ENCODE measurements at places on chromosomes 3 and 15.
A peak's percentile ranks its signal among the peaks of the same experiment; 100 is the strongest.

GRCh38 chr15:68631601-68632051, 52.8 kb downstream of the CORO2B start:
- DNase-seq: no peak

- no peak for DNase-seq
Measured at GRCh38 chr15:91866971-91867372, 13.5 kb downstream of the SLCO3A1 start.

- peak; percentile 72 for DNase-seq
Measured at GRCh38 chr15:67456677-67457529, 64.0 kb upstream of the C15orf61 start.

DNA sequence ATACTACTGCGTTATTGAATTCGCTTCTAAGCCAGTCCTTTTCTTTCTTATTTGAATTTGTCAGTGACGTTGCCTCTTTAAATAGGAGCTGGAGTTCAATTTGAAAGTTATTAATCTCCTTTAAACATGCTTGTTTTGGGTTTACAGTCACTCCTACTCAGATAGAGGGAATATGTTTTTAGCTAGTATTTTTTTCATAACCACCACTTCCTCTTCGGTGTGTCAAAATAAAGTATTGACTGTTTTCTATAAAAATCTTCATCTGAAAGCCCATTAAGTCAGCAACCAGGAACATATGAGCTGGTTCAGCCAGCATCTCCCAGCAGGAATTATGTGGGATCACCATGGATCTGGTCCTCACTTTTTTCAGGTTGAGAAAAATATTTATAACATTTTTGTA, 772.9 kb downstream of the DIPK2A start:
- DNase-seq: no peak

GRCh38 chr3:143363949-143364348, 244.4 kb downstream of the CHST2 start:
- no peak for DNase-seq

DNA sequence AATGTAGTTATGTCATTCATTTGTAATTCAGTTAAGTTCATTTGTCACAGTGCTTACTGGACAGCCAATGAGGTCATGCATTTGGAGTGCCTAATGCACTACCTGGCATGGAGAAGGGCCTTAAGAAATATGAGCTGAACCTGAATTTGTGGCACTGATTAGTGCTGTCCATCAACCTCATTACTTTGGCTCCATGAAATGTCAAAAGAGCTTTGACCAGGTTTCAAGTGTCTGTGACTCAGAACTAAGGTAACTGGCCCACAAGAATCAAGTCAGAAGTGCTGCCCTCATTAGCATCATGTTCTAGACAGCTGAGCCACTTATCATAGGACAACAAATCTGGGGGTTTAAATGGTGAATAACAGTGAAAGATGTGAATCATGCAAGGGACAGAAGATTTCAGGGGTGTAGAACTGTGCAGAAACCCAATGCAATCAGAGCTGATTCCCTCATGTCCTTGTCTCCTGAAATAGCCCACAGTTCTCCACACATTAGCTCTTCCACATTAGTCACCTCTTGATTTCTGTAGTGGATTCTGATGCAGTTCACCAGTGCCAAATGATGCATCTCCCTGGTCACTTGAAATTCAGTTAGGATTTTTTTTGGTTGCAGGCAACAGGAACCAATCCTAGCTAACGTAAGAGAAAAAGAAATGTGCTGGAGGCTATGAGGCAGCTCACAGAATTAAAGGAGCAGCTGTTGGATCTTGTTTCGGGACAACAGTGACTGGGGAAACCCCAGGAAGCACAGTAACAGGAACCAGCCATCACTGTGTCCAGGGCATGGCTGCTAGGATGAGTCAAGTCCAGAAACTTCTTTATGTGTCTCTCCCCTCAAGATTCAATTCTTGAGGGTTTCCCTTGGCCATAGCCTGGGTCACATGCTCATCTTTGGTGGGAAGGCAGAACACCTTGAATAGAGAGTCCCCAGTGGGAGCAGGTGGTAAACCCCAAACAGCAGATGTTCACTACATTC, 38.7 kb downstream of the CHST2 start:
- DNase-seq: no peak

DNA sequence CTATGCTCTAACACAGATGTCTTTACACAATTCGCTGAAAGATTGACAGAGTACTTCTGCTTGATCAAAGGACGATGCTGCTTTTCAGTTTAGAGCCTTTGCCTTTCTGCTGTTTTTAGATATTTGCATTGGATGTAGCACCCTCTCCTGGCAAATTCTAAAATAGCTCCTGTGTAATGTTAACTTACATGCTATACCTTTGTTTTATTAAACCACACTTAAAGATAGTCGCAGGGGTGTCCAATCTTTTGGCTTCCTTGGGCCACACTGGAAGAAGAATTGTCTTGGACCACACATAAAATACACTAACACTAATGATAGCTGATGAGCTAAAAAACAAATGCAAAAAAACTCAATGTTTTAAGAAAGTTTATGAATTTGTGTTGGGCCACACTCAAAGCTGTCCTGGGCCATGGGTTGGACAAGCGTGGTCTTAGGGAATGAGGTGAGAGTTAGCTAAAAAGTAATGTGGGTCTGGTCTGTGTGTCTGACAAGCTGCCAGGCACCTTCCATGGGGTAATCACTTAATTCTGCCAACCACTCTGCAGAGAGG, 62.9 kb downstream of the ATG7 start:
- no peak for DNase-seq

- DNase-seq: no peak
Measured at GRCh38 chr3:105722943-105723556, 145.8 kb downstream of the CBLB start.

DNA sequence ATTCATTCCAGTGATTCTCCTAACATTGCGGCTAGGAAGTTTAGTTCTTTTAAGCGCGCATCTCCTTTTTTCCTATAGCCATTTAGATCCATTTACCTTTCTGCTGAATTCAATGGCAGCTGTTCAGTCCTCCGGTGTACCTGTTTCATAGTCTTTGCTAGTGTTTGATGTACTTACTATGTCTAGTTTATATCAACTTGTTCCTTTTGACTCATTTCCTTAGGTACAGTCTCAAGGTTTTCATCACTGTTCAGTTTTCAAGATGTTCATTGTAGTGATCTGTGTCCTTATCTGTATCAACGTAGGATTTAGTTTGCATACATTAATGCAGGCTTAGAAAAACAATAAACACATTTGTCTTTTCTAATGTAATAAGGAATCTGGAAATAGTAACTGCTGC, 59.0 kb upstream of the MBNL1 start:
- DNase-seq: no peak

GRCh38 chr3:123525433-123525832, 59.4 kb downstream of the HACD2 start:
- no peak for DNase-seq

DNA sequence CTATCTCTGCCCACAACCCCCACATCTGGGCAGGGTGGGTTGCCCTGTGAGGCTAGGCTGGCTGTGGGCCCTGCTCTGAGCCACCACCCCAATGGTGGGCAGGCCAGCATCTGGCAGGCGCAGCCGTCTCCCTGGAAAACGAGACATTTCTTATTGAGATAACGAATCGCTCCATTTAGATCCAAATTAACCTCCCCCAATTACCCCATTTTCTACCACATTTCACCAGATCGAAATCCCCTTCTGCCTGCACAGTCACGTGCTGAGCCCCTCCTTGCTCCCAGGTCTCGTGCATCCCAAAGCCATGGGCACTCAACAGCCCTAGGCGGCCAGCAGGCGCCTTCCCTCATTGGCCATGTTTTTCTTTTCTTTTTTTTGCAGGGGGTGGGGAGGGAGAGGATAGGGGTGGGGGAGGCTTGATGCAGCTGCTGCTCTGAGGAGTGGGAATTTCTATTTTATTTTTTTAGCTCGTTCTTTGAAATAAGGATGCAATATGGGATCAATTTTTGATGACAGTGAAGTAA, 53.0 kb upstream of the TMEM115 start:
- no peak for DNase-seq

DNA sequence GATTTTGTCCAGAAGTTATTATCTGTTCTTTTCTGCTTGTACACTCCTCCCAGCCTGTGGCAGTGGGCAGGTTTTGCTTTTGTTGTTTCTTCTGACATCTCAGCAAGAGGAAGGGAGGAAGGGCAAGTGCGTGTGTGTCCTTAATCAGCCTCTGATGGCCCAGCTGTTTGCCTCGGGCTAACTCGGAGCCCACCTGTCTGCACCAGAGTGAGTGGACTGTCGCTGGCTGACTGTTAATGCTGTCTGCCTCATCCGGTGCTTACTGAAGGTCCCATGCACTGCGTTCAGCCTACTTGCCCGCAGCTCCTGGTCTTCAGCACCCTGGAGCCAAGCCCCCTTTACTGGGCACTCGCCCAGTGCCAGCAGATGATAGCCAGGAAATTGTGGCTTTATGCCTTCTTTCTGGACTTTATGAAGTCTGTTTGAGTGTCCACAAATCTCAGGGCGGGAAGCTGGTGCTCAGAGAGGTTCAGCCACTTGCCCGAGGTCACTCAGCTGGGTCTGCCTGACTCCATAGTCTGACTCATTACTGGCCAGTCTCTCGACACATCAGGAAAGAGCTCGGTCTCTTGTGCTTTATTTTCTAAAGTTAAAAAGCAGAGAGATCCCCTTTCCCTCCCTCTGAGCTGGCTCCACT, 89.5 kb downstream of the CHRNA7 start:
- DNase-seq: no peak

- no peak for DNase-seq
Measured at GRCh38 chr15:48890375-48890972, 12.5 kb downstream of the EID1 start.

- no peak for DNase-seq
Measured at GRCh38 chr15:63181648-63182047, 7.8 kb upstream of the RAB8B start.

DNA sequence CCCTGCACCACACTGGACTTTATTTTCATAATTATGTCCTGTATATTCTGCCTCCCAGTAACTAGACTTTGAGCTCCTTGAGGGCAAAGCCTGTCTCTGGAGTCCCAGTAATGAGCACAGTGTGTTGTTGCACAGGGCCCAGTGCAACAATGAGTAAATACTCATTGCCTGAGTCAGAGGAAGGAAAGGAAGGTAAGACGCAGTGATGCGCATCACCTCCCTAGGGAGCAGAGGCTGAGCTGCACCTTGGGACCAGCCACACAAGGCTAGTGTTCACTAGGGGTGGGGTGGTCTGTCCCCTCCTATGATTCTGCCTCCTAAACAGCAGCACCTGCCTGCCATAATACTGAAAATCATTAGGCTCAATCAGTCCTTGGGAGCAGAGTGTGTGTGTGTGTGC, 86.6 kb upstream of the ADAMTSL3 start:
- DNase-seq: no peak

GRCh38 chr3:178966299-178967176, 105.1 kb downstream of the ZMAT3 start:
- no peak for DNase-seq

DNA sequence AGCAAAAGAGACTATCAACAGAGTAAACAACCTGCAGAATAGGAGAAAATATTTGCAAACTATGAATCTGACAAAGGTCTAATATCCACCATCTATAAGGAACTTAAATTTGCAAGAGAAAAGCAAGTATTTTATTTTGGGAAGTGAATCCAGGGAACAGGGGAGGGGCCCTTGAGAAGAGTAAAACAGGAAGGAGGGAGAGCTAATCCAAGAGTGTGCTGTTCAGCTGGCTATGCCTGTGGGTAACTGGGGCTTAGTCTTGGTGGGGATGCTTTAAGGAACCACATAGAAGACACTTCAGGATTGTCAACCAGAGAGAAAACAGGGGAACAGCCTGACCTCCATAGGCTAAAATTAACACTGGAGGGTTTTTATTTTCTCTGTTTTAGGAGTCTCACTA, 3.9 kb upstream of the HHLA2 start:
- no peak for DNase-seq

- no peak for DNase-seq
Measured at GRCh38 chr3:133505813-133506212, 67.7 kb upstream of the CDV3 start.

DNA sequence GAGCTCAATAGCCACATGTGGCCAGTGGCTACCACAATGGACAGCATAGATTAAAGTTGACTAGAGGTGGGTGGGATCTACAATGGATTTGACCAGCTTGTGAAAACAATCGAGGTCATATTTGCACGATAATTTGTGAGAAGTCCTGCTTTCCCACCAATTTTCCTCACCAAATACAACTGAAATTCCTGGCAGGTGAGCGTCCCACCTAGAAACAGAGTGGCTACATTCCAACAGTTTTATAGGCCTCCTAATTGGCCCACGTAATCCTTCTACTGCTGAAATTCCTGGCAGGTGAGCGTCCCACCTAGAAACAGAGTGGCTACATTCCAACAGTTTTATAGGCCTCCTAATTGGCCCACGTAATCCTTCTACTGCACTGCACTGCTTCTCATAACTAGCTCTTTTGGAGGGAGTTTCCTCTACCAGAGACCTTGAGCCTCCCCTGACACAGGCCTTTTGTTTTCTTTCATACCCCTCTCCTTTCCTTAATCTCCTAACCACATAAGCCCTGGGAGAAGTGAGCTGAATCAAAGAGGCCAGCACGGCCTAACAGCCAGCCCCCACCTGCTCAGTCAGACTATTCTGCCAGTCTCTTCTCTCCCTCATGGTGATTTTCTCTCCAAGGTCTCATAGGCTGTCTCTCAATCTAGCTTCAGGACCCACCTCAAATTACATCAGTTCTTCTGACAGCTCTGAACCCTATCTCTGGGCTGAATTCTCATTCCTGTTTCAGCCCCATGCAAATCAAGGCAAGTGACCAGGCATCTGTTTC, 80.2 kb downstream of the BFSP2 start:
- no peak for DNase-seq

DNA sequence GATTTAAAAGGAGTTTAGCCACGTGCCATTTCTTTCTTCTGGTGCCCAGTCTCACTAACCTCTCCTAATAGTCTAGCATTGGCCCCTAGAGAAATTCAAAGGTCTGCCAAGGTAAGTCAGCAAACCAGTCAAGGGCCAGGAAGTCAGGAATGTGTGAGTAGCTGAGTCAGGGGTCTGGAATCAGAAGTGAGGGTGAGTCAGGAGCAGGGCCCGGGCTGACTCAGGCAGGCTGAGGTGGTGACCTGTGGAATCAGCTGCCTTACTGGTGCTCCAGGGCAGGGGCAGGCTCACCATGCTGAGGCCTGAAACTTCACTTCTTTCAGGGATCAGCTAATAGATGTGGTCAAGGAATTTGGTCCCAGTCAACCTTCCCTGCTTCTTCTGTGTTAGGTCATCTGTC, 105.8 kb upstream of the MYZAP start:
- DNase-seq: no peak

DNA sequence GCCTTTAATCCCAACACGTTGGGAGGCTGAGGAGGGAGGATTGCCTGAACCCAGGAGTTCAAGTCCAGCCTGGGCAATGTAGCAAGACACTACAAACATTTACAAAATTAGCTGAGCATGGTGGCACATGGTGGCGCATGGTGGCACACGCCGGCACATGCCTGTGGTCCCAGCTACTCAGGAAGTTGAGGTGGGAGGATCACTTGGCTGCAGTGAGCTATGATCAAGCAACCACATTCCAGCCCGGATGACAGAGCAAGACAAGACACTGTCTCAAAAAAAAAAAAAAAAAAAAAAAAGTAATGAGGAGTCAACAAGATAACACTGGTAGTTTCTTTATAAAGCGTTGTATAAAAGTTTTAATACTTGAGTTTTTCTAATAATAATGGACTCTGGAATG, 10.1 kb downstream of the FEZF2 start:
- DNase-seq: no peak

GRCh38 chr3:120801484-120801883, 58.9 kb downstream of the GTF2E1 start:
- DNase-seq: no peak

All from stimulated activated CD8-positive, alpha-beta memory T cell treated with anti-CD3 and anti-CD28 coated beads, Interleukin-4, amount 100 ng/mL, for 4 hours (primary cell).